ENCODE measurements at places on chromosomes 3 and 15.

DNA sequence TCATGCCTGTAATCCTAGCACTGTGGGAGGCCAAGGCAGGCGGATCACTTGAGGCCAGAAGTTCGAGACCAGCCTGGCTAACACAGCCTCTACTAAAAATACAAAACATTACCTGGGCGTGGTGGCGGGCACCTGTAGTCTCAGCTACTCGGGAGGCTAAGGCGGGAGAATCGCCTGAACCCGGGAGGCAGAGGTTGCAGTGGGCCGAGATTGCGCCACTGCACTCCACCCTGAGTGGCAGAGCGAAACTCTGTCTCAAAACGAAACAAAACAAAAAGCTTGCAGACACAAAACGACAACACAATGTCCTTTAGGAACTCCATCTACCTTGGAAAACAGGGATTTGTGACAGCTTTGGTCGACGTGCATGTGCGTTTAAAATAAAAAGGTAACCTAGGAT, 716 bp upstream of the KLHL24 start:
- DNase-seq: no peak

DNA sequence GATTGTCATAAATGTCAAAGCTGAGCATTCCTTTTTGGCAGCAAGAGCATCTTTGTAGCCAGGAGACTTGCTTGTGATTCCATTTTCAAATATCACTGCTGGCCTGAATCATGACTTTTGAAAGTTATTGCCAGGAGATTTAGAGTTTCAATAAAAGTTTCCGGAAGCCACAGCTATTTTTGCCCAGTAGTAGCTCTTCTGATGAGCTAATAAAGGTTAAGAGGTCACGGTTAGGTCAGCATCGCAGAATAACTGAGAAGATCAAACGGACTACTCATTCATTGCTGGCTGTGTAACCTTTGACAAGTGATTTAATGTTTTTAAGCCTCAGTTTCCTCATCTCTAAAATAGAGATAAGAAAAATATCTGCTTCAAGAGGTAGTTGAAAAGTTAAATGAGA, 105.1 kb upstream of the ETV5 start:
- DNase-seq: no peak

- peak; percentile 31 for DNase-seq
These were observed 116.6 kb downstream of the ST8SIA2 start for GRCh38 chr15:92510163-92510882.

GRCh38 chr3:11085093-11085840, 69.0 kb upstream of the HRH1 start:
- peak; percentile 27 for DNase-seq

GRCh38 chr3:187811585-187812250, 66.5 kb upstream of the BCL6 start:
- peak; percentile 96 for DNase-seq

- DNase-seq: no peak
These were observed 57.7 kb downstream of the PXYLP1 start for GRCh38 chr3:141289228-141289772.

GRCh38 chr3:32136703-32137102, 30.3 kb downstream of the GPD1L start:
- DNase-seq: no peak

DNA sequence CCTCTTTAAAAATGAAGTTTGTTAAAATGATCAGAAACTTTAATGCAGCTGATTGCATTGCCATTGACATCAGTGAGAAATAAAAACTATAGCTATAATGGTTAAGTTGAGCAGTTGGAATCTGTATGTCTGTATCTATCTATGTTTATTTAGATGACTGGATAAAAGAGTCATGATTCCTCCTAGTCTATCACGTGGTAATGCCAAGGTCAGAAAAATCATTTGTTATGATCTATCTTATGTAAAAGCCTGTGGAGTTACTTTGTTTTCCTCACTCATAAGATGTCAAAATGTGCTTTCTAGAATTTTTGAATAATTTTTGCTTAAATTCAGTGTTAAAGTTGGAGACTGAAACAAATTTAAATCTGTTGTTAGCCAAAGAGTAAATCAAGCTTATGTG, 63.3 kb downstream of the MBNL1 start:
- no peak for DNase-seq

Measured in epithelial cell of esophagus (primary cell).